NB4 (cell line): ENCODE measurements at places on chromosomes 2 and 18.

- no peak for DNase-seq
Measured at GRCh38 chr18:51132256-51132935, 65.1 kb downstream of the MEX3C start.

GRCh38 chr2:61633250-61633649 lies 95.1 kb upstream of the XPO1 start:
- no peak for DNase-seq

- DNase-seq: peak; percentile 67
Measured at GRCh38 chr2:29923110-29923721, 1.8 kb upstream of the ALK start.

DNA sequence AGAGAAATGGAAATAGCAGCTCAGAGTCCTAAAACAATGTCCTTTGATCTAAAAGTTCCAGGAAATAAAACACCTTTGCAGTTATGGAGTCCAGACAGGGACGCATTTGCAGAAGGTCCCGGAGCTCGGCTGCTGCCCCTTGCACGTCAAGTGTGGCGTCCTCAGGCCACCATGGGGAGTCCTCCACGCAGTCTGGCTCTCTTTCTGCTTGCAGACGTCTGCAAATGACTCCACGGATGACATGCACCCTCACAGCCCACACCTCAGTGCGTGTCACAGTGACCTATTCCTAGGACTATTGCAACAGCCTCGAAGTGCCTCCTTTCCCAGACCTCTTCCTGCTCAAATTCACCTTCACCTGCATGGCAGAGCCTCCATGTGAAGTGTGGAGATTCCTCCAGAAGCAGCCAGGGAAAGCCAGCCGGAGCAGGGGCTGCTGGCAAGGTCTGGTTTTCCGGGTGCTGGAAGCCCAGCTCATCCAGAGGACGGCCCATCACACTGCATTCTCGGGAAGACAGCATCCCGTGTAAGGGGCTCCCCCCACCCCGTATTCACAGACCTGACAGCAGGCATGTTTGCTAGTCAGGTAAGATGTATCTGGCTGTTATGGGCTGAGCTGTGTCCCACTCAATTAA lies 137.7 kb downstream of the ASB1 start:
- no peak for DNase-seq

- no peak for DNase-seq
Measured at GRCh38 chr2:10499275-10499907, 51.3 kb upstream of the ODC1 start.

GRCh38 chr2:238344035-238344434 lies 23.7 kb downstream of the TRAF3IP1 start:
- DNase-seq: no peak

DNA sequence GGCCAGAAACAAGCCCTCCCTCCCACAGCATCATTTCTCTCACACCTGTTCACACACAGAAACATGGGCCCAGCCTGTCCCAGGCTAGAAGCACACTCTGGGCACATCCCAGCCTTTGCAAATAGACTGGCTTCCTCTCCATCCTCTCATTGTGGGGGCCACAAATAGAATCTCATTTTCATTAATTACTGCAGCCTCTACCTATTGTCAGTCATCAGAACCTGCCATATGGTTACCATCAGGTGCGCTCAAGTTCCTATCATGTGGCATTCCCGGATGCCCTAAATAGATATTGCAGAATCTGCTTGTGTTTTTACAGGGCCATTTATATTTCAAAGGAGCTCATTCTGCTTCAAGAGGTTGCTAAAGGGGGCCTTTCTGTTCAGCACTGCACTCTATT lies 460.7 kb downstream of the BCL11A start:
- no peak for DNase-seq

DNA sequence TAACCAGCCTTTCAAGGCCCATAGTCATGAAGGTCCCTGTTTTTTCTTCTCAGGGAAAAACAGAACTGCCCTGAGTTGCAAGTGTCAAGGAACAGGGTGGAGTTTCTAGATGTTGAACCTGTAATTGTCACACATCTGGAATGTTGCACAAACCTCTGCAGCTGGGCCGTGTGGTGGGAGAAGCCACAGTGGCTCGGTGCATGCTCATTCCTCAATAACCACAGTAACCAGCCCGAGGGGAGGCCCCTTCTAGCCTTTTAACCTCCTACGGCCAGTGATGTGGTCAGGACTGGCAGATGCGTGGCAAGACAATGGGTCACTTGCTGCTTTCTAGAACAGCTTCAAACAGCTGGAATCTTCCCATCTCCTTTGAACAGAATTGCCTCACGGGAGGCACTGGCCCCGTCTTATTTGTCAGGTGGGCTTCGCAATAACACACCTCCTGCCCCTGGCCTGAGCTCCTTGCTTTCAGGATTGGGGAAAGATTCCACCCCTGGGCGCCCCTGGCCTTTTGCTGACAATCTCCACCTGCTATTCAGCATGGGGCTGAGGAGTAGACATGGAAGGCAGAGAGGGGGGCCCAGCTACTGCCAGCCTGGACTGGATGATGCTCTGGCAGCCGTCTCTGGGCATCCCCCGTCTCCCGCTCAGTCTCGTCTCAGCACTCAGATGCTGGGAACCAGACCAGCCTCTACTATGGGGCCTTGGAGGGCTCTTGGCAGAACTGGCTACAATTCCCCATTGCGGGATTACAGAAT lies 102.9 kb downstream of the KLHL29 start:
- DNase-seq: peak; percentile 80

GRCh38 chr2:136005462-136006196 lies 20.2 kb upstream of the DARS1 start:
- DNase-seq: no peak

- peak; percentile 36 for DNase-seq
Measured at GRCh38 chr2:69538872-69539548, 101.8 kb upstream of the NFU1 start.

- DNase-seq: no peak
Measured at GRCh38 chr2:180607514-180608049, 372.8 kb upstream of the UBE2E3 start.

DNA sequence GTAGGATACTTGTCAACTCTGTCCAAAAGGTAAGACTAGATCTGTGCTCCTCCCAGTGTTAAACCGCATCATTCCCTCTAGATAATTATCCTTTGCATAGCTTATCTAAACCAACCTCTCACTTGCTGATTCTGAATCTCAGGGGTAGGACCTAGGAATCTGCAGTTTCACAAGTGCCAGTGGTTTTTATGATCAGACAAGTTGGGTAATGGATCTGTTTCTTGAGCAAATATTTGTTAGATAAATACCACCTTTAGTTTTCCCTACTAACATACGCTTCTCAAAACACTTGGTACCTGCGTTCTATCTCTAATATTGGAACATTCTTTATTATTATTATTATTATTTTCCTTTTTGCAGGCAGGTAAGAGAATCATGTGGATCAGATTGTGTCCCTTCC lies 439.9 kb downstream of the PTPRM start:
- no peak for DNase-seq

DNA sequence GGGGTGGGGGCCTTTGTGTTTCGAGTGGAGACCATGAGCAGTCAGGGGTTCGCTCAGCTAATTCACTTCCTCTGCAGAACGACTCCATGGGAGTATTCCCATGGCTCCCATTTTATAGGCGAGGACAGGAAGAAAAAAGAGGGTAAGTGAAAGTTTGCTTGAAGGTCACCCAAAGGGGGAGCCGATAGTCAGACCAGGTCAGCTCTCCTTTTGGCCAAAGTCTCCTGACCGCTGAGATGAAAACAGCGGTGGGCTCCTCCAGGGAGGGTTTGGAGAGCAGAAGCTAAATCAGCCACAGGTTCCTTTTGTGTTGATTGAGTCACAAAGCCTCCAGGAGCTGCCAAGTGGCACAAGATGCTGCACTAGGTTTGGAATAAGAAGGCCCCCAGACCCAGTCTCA lies 34.1 kb upstream of the CTAGE1 start:
- peak; percentile 9 for DNase-seq

DNA sequence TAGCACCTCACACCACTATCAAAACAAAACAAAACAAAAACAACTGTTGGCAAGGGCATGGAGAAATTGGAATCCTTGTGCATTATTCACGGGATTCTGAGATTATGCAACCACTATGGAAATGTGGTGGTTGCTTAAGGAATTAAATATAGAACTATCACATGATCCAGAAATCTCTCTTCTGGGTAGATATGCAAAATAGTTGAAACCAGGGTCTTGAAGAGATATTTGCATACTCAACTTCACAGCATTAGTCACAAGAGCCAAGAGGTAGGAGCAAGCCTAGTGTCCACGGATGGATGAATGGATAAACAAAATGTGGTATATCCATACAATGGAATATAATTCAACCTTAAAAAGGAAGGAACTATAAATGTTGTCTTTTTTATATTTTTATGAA lies 7.0 kb downstream of the TMEM131 start:
- no peak for DNase-seq

- DNase-seq: peak; percentile 59
Measured at GRCh38 chr2:16861530-16861929, 195.9 kb upstream of the CYRIA start.

GRCh38 chr2:206158563-206159345 lies 490 bp downstream of the NDUFS1 start:
- peak; percentile 52 for DNase-seq

- DNase-seq: no peak
Measured at GRCh38 chr2:203584784-203585183, 49.7 kb upstream of the RAPH1 start.

GRCh38 chr2:68039317-68039716 lies 23.5 kb downstream of the C1D start:
- no peak for DNase-seq

- peak; percentile 20 for DNase-seq
Measured at GRCh38 chr2:31038385-31038784, 99.9 kb downstream of the GALNT14 start.

- no peak for DNase-seq
Measured at GRCh38 chr2:218031771-218032257, 29.0 kb upstream of the TNS1 start.

- DNase-seq: no peak
Measured at GRCh38 chr18:35826477-35826876, 146.0 kb upstream of the RMP24 start.
